Right kidney (tissue), 9 donors: ENCODE measurements at places on chromosomes 1 and 21.

GRCh38 chr1:159943278-159943640 is 2.2 kb downstream of the IGSF9 start:
- no peak for DNase-seq

GRCh38 chr1:3312898-3313575 is 141.4 kb upstream of the ARHGEF16 start:
- DNase-seq = peak; percentile 68

GRCh38 chr1:95207223-95207935 is 26.6 kb upstream of the RWDD3 start:
- no peak for DNase-seq

DNA sequence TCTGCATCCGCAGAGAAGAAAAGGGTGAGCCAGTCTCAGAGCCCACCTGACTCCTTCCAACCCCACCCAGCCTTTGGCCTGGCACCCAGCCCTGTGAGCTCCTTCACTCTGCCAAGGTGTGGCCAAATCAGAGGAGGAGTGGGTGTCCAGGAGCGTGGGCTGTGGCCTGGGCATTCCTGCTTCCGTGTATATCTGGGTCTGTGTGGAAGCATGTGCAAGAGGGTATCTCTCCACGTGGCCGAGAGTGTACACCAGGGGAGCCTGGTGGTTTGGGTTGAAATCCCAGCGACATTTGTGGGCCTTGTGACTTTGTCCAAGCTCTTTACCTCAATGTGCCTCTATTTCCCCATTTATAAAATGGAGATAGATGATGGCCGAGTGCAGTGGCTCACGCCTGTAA is 29.8 kb downstream of the CDCP2 start:
- DNase-seq = no peak

DNA sequence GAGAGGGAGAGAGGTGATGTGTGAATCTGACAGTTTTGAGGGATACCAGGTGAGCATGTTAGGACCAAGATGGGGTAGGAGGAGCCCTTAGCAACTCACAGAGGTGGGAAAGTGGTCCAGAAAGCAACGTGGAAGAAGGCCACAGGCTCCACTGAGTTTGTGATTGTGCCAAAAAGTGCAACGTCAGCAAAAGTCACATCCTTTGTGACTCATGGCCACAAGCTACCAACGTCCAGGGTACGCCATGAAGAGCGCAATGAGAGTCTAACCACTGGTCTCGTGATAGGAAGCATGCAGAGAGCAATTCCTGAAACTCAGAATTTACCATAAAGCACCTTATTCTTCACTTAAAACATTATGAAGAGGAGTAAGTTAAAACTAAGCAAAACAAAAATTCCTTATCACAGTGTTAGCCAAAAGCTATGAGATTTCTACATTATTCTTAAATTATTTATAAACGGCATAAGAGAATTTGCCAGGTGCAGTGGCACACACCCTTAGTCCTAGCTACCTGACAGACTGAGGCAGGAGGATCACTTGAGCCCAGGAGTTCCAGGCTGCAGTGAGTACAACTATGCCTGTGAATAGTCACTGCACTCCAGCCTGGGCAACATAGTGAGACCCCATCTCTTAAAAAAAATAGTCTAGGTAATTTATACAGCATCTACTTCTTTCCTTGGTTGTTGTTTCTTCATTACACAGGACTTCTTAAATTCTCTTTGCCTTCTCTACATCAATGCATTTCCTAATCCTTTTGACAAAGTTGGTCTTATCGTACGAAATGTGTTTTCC is 55.2 kb downstream of the COLGALT2 start:
- no peak for DNase-seq

- DNase-seq = no peak
Observed at GRCh38 chr1:82346141-82346540, 545.4 kb downstream of the ADGRL2 start.

- no peak for DNase-seq
Observed at GRCh38 chr1:72357411-72357810, 75.1 kb upstream of the NEGR1 start.

DNA sequence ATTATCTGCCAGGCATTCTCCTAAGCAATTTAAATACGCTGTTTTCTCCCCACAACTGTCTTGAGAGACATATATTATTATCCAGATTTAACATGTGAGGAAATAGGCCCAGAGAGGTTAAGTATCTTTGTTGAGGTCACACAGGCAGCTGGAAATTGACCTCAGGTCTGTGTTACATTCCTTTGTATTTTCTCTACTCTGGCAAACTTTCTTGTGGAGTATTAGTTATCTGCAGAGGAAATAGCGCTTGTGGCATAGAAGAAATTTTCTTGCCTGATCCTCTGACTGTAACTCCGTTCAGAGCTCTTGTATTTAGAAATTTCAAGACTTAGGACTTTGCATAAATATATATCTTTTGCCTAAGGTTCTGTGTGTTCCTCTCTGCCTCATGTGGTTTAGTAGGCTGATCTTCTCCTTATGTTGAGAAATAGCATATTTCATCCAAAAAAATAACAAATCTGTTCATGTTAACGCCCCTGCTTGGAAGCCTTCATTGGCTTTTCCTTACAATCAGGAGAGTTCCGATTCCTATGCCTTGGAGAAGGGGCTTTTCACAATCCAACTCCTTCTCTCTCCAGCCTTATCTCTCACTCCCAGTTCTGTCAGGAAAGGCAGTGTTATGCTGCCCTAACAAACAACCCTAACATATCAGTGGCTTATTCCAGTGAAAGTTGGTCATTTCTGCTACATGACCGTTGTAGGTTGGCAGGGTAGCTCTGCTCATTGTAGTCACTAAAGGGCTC is 2.5 kb upstream of the JUN start:
- DNase-seq = no peak

GRCh38 chr1:89149229-89149628 is 23.3 kb upstream of the GBP2 start:
- no peak for DNase-seq

- DNase-seq = no peak
Observed at GRCh38 chr21:36203603-36203889, 46.9 kb downstream of the DOP1B start.

DNA sequence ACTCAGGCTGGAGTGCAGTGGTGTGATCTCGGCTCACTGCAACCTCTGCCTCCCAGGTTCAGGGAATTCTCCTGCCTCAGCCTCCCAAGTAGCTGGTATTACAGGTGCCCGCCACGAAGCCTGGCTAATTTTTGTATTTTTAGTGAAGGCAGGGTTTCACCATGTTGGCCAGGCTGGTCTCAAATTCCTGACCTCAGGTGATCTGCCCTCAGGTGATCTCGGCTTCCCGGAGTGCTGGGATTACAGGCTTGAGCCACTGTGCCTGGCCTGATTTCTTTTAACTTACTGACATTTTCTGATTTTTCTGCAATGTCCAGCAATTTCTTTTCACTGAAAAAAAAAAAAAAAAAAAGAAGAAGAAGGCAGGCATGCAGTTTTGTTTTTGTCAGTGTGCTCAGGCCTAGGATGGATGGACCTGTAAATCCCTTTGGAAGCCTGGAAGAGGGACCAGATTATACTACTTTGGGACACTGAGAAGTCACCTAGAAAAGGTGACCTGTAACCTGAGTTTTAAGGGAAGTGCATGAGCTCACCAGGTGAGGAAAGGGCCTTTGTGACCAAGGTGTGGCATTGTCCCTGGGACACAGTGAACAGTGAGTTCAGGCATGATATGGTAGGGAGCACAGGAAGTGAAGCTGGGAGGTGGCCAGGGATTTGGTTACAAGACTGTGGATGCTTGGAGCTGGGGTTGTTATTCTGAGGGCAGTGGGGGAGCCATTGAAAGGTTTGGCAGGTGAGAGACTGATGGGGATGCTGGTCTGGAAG is 2.7 kb upstream of the TMEM61 start:
- no peak for DNase-seq

DNA sequence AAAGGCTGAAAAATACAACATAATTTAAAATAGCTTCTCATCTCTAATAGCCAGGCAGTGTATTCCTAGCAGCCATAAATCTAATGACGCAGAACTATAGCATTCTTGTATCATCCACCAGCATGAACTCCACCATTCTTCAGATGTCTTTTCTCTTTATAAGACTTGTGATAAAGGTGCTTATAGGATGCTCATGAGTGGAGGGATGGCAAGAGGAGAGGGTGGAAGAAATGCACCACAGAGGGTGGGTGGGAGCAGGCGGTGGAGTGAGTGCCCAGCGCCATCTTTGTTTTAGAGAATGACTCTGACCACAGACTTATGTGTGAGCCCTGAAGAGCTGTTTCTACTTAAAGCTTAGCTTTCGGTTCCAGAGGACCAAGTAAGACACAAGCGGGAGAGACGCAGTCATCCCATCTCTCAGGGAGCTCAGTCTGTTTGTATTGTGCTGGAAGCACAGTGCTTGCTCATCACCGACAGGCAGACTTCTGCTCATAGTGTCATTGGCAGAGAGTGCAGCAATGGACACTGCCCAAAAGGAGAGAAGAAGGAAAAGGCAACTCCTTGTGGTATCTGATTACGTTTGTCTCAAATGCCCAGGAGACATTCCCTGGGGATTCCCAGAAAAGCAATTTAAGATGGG is 65.6 kb downstream of the KCNJ15 start:
- no peak for DNase-seq

- DNase-seq = no peak
Observed at GRCh38 chr1:114479134-114479533, 31.9 kb downstream of the TRIM33 start.

GRCh38 chr1:192133350-192133926 is 24.8 kb upstream of the RGS18 start:
- no peak for DNase-seq

GRCh38 chr1:39170731-39171667 is 33.5 kb upstream of the MACF1 start:
- DNase-seq = no peak

DNA sequence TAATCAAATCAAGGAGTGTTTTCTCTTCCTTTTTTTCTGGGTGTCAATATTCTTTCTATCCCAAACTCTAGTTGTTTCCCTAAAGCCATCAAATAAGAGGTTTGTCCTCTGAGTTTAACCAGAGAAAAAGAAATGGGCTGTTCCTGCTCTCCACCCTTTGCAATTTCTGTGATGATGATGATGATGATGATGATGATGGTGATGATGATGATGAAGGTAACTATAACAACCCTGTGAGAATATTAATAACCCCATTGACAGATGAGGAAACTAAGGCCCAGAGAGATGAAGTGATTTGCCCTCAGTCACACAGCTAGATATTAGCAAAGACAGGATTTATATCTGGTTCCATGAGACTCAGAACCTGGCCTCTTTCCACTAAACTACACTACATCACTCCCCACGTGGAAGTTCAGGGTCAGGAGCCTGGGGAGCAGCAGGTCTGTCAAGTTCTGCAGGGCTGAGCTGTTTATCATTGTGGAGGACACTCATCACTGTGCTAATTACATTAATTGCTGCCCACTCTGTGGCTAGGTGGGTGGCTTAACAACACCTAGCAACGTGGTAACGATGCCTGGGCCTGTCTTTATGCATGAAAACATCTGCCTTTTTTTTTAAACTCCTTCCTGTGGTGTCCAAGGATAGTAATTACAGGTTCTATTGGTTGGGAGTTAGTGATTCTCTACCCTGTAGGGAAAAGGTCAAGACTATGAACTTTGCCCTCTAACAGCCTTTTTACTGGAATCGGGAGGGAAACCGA is 19.0 kb upstream of the JUN start:
- DNase-seq = no peak

DNA sequence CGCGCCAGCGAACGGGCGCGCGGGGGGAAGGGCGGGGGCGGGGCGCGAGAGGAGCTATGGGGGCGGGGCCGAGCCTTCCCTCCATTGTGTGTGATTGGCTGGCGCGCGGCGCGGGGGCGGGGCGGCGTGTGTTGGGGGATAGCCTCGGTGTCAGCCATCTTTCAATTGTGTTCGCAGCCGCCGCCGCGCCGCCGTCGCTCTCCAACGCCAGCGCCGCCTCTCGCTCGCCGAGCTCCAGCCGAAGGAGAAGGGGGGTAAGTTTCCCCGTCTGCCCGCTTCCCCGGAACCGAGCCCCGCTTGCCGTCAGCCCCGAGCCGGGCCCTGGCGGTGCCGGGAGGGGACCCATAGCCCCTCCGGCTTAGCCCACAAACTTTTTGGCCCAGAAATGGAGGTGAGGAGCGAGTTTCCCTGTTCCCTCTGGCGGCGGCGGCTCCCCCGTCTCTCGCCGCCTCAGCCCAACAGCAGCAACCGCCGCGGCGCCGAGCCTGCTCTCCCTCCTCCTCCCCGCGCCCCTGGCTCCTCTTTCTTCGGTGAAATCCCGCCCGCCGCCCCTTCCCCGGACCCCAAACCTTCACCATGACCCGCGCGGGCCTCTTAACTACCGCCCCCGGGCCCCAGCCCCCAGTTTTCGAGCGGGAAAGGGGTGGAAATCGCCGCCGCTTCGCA is at the start of gene H3-3A:
H3-3A (plus strand) TSS at position 159 of the 666 bp plus-strand sequence. CDS start 1,636 bp downstream, outside the sequence.
- DNase-seq = peak; percentile 99

- no peak for DNase-seq
Observed at GRCh38 chr1:76433526-76433925, 359.0 kb downstream of the ST6GALNAC3 start.

- DNase-seq = no peak
Observed at GRCh38 chr21:14487490-14488432, 58.4 kb downstream of the SAMSN1 start.

DNA sequence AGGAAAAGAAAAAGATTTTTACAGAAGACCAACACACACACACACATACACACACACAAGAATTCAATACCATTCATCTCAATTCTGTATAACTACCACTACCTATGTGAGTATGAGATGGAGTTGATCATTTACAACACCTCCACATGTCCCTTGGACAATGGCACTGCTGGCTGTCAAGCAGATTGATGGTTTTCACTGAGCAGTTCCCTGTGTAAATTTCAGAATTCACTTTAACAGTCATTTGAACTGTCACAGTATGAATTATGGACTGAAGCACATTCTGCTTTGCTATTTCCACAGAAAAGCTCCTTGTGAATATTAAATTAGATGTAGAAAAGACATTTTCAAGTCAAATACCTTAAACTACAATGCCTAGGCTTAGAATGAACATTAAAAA is 14.3 kb downstream of the KCNT2 start:
- DNase-seq = no peak

DNA sequence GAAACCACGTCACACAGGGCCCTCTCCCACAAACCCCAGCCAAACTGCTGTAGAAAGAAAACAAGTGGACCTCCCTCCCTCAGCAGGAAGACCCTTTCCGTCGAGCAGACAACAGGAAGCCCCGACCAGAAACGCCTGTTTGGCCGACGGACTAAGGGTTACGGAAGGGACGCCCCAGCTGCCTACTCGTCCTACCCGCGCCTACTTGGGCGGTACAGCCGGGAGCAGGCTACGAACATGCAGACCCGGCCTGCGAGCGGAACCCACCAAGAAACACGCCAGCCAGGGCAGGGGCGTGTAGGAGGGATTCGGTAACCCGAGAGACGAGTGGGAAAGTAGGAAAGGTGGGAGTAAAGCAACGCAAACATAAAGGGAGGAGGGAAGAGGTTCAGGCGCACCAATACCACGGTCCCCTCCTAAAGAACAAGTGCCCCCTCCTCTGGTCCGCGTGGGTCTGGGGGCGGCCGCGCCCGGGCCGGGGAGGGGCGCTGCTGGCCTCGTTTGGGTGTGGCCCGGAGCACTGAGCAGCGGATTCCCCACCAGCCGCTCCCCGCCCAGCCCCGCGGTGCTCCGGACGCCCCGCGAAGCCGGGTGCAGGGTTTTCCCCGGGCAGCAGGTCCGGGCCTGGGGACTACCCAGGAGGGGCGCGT is 450 bp downstream of the S100A10 start:
- DNase-seq = peak; percentile 76

GRCh38 chr21:42193131-42193671 is 25.7 kb upstream of the ABCG1 start:
- no peak for DNase-seq

GRCh38 chr1:58818075-58818474 is 34.2 kb upstream of the JUN start:
- DNase-seq = no peak

- no peak for DNase-seq
Observed at GRCh38 chr1:220604926-220605325, 77.0 kb downstream of the MARK1 start.

GRCh38 chr1:65420590-65421350 is at the start of the genes LEPR and LEPROT:
LEPR (plus strand) TSS chr1:65420668; CDS start chr1:65565566, 144,898 bp downstream.
LEPROT (plus strand) TSS chr1:65420668; CDS start chr1:65420725, 57 bp downstream.
- peak; percentile 96 for DNase-seq
